ENCODE measurements at places on chromosomes 5 and 9. TPM values are rescaled to one million over a fixed set of nuclear protein-coding genes. Genes with fewer than 3 reads are reported as not detected.

DNA sequence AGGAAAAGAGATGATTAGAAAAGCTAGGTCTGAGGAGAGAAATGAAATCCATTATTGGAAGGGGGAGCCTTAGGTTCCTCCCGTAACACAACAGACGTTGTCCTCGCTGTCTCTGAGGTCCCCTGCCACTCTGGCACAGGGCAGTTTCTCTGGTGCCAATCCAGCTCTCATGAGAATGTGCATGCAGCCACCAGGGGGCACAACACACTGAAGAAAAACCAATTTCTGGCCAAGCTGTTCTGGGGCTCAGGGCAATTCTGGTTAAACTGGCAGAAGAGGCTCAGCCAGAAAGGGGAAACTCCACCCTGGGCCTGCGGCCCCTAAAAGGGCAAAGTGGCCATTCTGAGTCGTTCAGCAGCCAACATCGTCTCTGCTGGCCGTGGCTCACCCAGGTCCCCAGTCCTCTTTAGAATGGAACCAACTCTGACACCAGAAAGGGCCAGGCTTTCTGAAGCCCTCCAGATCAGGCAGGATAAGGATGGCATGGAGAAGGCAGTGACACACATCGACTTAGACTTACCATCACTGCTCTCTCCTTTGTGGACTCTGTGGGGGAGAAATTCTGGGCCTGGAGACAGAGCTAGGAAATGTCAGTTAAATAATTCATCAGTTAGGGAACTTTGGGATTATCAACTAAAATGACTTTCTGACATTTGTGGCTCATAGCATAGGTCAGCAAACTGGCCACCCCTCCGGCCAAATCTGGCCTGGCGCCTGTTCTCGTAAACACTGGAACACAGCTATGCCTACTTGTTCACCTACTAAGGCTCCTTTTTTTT lies 58.5 kb upstream of the GOLPH3 start:
- peaks cover 30% of the 10 kb centered on the region for H3K4me1 ChIP-seq
- peaks cover 6% of the 10 kb centered on the region for H3K36me3 ChIP-seq
- no peaks in the 10 kb centered on the region for H3K27me3 ChIP-seq
- H3K27ac ChIP-seq: peak overlapping the region; percentile 90
- DNase-seq: peak; percentile 84
- no peak overlapping the region for H3K4me3 ChIP-seq

DNA sequence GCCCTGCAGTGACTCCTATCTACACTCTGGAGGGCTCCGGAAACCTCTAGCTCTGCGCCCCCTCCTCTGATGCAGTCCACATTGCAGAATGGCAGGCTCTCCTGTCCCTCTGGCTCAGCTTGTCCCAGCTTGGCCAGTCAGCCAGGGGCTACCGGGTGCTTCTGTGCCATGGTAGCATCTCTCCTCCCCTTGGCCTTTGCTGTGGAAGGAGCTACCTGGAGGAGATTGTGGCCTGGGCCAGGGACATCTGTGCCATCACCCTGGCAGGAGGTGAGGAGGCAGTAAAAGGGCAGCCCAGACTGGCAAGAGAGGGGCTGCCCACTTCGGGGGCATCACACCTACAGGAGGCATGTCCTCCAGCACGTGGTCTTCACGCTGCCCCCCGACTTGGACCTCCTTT lies 38.1 kb upstream of the FCN1 start:
- H3K4me1 ChIP-seq: no peaks in the 10 kb centered on the region
- no peak overlapping the region for H3K4me3 ChIP-seq
- H3K27ac ChIP-seq: no peak overlapping the region
- H3K36me3 ChIP-seq: no peaks in the 10 kb centered on the region
- DNase-seq: no peak

GRCh38 chr5:172688349-172689217 lies 47.5 kb downstream of the NEURL1B start:
- no peak overlapping the region for H3K4me3 ChIP-seq
- no peak overlapping the region for H3K27ac ChIP-seq
- peaks cover 25% of the 10 kb centered on the region for H3K4me1 ChIP-seq
- no peaks in the 10 kb centered on the region for H3K36me3 ChIP-seq
- no peaks in the 10 kb centered on the region for H3K27me3 ChIP-seq

DNA sequence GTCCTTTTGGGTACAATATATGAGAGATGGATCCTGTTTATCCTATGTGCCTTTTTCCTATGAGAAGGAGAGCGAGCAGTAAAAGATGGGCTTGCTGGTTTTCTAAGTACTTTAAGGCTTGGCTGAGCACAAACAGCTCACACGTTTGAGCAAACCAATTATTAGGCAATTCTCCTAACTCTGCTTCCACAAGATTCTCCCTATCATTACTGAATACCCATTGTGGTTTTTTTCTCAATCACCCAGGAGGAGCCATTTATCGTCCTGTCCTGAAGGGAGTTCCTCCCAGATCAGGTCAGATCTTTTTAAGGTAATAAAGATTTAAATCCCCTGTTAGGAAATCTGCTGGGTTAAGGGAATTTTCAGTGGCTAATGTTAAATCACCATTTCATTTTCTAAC lies 19.4 kb upstream of the C1QTNF3 start:
- H3K27me3 ChIP-seq: no peaks in the 10 kb centered on the region
- peaks cover 49% of the 10 kb centered on the region for H3K36me3 ChIP-seq
- no peak overlapping the region for H3K27ac ChIP-seq
- H3K4me1 ChIP-seq: no peaks in the 10 kb centered on the region
- H3K4me3 ChIP-seq: no peak overlapping the region

- DNase-seq: peak; percentile 35
- H3K4me1 ChIP-seq: no peaks in the 10 kb centered on the region
- no peaks in the 10 kb centered on the region for H3K36me3 ChIP-seq
- H3K4me3 ChIP-seq: peak within 1 kb of the TSS; percentile 50
Observed at GRCh38 chr9:84669288-84670137, at the start of gene NTRK2. TSS of gene NTRK2 (plus strand) at chr9:84669729. CDS start at chr9:84670749, 1,020 bp downstream.

- H3K27me3 ChIP-seq: no peaks in the 10 kb centered on the region
- peaks cover 42% of the 10 kb centered on the region for H3K36me3 ChIP-seq
- H3K27ac ChIP-seq: no peak overlapping the region
- no peak for DNase-seq
- H3K4me3 ChIP-seq: no peak overlapping the region
- no peaks in the 10 kb centered on the region for H3K4me1 ChIP-seq
Observed at GRCh38 chr9:131879181-131879910, 139.5 kb upstream of the RAPGEF1 start.

DNA sequence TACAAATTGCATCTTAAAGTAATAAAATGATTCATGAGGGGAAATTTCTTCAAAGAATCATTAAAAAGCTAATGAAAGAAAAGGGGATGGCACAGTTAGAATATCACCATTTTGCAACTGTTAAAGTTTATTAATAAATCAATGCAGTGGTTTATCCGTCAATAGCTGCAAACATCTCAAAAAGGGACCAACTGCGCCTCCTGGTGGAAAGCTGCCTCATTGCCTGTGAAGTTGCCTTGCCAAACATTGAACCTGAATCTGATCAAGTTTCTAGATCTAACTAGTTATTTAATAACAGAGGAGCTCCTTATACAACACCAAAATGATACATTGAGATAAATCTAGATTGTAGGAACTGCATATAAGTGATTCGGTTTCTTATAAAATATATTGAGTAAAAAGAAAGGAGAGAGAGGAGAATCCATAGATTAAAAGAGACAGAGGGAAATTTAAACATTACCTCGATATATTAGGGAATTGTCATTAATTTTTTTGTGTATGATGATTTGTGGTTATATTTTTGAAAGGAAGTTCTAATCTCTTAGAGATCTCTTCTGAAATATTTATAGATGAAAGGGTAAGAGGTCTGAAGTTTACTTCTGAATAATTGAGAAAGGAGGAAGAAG lies 6.9 kb upstream of the NDUFB6 start:
- no peaks in the 10 kb centered on the region for H3K27me3 ChIP-seq
- DNase-seq: peak; percentile 89
- no peak overlapping the region for H3K27ac ChIP-seq

DNA sequence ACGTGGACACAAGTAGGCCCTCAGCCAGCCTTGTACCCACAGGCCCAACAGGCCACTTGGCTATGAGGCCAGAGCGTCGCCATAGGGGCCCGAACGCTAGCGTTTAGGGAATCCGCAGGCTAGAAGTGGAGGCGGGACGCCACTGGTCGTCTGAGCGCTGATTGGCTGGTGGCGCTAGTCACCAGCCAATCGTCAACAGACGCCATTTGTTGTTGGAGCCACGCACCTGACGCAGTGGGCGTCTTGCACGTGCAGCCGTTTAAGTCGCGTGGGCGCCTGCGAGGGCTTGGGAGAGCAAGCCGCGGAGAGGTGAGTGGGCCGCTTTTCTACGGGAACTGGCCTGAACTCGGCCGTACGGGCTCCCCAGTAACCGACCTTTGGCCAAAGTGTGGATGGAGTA lies at the start of gene DDX4:
Gene DDX4 (plus strand): TSS at position 269 of the 400 bp plus-strand sequence. CDS start 903 bp downstream, outside the sequence.
- DNase-seq: no peak
- no peak within 1 kb of the TSS for H3K27ac ChIP-seq
- H3K4me3 ChIP-seq: no peak within 1 kb of the TSS
- no peaks in the 10 kb centered on the region for H3K27me3 ChIP-seq
- no peaks in the 10 kb centered on the region for H3K4me1 ChIP-seq

- no peak overlapping the region for H3K4me3 ChIP-seq
- H3K4me1 ChIP-seq: no peaks in the 10 kb centered on the region
- H3K27me3 ChIP-seq: no peaks in the 10 kb centered on the region
- no peaks in the 10 kb centered on the region for H3K36me3 ChIP-seq
- no peak overlapping the region for H3K27ac ChIP-seq
- DNase-seq: no peak
Observed at GRCh38 chr9:115766370-115766955, 387.1 kb upstream of the PAPPA start.

- H3K4me1 ChIP-seq: no peaks in the 10 kb centered on the region
- H3K4me3 ChIP-seq: no peak within 1 kb of the TSS
- no peaks in the 10 kb centered on the region for H3K27me3 ChIP-seq
- no peaks in the 10 kb centered on the region for H3K36me3 ChIP-seq
- no peak for DNase-seq
Observed at GRCh38 chr9:94554439-94555331, at the start of gene PCAT7. TSS of gene PCAT7 (plus strand) at chr9:94555083.

- H3K36me3 ChIP-seq: no peaks in the 10 kb centered on the region
- H3K27me3 ChIP-seq: no peaks in the 10 kb centered on the region
- no peaks in the 10 kb centered on the region for H3K4me1 ChIP-seq
- no peak for DNase-seq
- H3K27ac ChIP-seq: no peak overlapping the region
- H3K4me3 ChIP-seq: no peak overlapping the region
Observed at GRCh38 chr5:116756531-116756930, 181.9 kb upstream of the SEMA6A start.

DNA sequence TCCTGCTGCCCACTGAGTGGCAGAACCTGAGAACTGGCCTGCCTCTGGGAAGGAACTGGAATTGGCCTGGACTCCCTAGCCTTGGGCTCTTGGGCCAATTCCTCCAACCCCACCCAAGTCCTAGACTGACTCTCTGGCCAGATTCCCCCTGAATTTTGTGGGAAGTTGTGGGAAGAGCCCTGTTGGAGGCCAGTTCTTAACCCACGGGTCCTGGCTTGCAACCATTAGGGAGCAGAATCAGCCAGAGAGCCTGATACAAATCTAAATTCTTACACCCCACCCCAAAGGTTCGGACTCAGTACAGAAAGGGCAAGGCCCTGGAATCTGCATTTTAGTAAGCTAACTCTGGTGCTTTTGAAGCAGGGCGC lies 125.3 kb upstream of the SLC25A48 start:
- H3K27me3 ChIP-seq: no peaks in the 10 kb centered on the region
- no peak for DNase-seq
- H3K4me1 ChIP-seq: no peaks in the 10 kb centered on the region
- no peak overlapping the region for H3K27ac ChIP-seq

- peaks cover 48% of the 10 kb centered on the region for H3K4me1 ChIP-seq
- no peak overlapping the region for H3K4me3 ChIP-seq
- no peak for DNase-seq
- H3K36me3 ChIP-seq: no peaks in the 10 kb centered on the region
Observed at GRCh38 chr5:121974261-121974660, 12.5 kb downstream of the SRFBP1 start.

- H3K4me3 ChIP-seq: no peak overlapping the region
- H3K27ac ChIP-seq: no peak overlapping the region
- no peaks in the 10 kb centered on the region for H3K27me3 ChIP-seq
- no peak for DNase-seq
Observed at GRCh38 chr9:132673355-132673754, 3.1 kb downstream of the GTF3C4 start.

- no peaks in the 10 kb centered on the region for H3K27me3 ChIP-seq
- no peak overlapping the region for H3K27ac ChIP-seq
- no peaks in the 10 kb centered on the region for H3K36me3 ChIP-seq
- H3K4me3 ChIP-seq: no peak overlapping the region
- DNase-seq: no peak
Observed at GRCh38 chr5:74401946-74402320, 238.6 kb downstream of the ENC1 start.

DNA sequence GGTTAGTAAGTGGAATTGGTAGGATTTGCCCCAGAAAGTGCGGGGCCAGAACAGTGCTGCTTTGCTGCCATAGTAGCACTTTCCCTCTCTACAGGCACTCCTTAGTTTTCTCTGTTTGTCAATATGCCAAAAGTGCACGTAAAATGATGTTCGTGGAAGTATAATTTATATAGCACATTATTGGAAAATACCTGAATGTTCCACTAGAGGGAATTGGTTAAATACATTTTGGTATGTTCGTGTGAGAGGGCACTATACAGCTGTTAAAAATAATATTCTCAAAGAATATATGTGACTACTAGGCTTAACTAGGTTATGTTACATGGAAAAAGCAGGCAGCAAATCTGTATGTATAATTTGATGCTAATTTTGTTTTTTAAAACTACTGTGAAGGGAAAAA lies 184.0 kb upstream of the GDNF start:
- H3K27me3 ChIP-seq: no peaks in the 10 kb centered on the region
- H3K4me1 ChIP-seq: no peaks in the 10 kb centered on the region
- H3K27ac ChIP-seq: no peak overlapping the region

DNA sequence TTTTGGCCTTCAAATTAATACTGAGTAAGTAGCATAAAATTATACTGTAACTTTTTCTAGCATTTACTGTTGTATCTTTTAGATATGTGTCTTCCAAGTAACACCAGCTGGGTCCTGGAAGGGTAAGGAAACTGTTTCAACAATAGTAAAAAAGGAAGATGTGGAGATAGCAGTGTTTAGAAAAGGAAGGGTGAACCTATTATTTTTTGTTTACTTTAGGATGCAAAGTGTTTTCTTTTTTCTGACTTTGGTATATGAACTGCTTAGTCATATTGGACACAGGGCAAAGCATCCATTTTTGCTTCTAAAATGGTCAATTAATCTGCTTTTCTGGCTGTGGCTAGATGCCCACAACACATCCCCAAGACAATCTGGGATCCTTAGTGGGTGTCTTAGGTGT lies 5.3 kb downstream of the PKD2L2 start:
- no peaks in the 10 kb centered on the region for H3K36me3 ChIP-seq
- no peak overlapping the region for H3K4me3 ChIP-seq
- no peaks in the 10 kb centered on the region for H3K4me1 ChIP-seq
- no peak for DNase-seq
- H3K27ac ChIP-seq: no peak overlapping the region

GRCh38 chr5:53490747-53491146 lies 10.3 kb downstream of the FST start:
- no peak overlapping the region for H3K4me3 ChIP-seq
- H3K36me3 ChIP-seq: no peaks in the 10 kb centered on the region
- no peaks in the 10 kb centered on the region for H3K27me3 ChIP-seq
- DNase-seq: no peak
- no peak overlapping the region for H3K27ac ChIP-seq

BHMT2 gene
- total RNA-seq: 39.4 TPM

TTC39B gene
- total RNA-seq: 8.6 TPM

LECT2 gene
- total RNA-seq: not detected

SCGB3A2 gene
- not detected for total RNA-seq

MSX2 gene
- not detected for total RNA-seq

All from tibial nerve (tissue), 4 donors.